ENCODE measurements at places on chromosomes 2 and 18. TPM values are rescaled to one million over a fixed set of nuclear protein-coding genes. Genes with fewer than 3 reads are reported as not detected.

GRCh38 chr18:49189772-49190171 is 239.0 kb upstream of the SMAD7 start:
- no peak overlapping the region for H3K4me3 ChIP-seq
- no peaks in the 10 kb centered on the region for H3K27me3 ChIP-seq
- no peak overlapping the region for H3K27ac ChIP-seq
- H3K36me3 ChIP-seq, result no peaks in the 10 kb centered on the region
- DNase-seq, result no peak

DNA sequence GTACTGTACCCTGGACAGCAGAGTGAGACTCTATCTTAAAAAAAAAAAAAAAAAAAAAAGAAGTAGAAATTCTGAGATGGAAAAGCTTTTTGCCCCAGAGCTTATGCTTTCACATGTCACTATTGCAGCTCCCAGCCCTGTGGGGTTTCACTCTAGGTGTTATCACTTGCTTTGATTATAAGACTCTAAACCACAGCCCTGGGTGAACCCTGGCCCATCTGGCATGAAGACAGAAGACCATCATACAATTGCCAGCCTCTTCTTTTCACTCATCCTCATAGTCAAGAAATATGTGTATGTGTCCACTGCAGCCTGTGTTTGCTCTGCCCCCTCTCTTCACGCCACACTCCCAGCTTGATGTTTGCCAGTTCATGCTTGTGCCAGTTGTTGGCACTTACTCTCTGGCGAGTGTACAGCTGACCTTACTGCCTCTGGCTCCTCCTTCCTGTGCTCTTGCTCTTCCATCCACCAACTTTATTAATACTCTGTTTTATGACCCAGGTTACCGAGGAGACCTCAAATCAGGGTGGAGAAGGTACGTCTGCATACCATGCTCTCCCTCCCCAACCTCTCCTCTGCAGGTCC is 136.7 kb upstream of the NCK2 start:
- H3K27me3 ChIP-seq, result no peaks in the 10 kb centered on the region
- H3K36me3 ChIP-seq, result no peaks in the 10 kb centered on the region

DNA sequence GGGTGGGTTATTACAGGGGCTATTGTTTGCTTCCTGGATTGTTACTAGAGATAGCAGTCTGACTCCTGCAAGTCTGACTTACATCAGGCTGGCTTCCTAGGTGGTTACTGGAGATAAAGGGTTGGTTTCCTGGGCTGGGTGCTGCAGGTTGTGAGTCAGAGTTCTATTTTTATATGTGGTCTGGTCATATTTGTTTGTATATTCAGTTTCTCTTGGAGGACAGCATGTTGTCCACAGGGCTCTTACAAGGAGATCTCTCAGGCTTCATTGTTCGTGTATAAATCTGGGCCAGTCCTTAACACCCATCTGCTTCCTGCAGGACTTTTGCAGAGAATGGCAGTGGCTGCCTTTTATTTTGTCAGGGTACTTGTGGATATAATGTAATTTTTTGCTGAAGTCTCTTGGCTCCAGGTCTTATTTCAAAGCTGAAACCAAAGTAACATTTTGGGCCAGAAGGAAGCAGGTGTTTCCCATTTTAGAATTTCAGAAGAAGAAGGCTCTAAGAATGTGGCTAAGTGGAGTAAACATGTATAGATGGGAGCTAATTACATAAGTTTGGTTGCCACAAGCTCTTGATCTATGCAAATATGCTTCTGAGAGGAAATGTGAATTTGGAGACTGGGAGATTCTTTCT is 65.9 kb upstream of the SLC16A14 start:
- no peaks in the 10 kb centered on the region for H3K36me3 ChIP-seq
- no peaks in the 10 kb centered on the region for H3K27me3 ChIP-seq
- no peak overlapping the region for H3K4me3 ChIP-seq
- peak overlapping the region; percentile 40 for H3K27ac ChIP-seq
- H3K4me1 ChIP-seq, result peaks cover 11% of the 10 kb centered on the region

DNA sequence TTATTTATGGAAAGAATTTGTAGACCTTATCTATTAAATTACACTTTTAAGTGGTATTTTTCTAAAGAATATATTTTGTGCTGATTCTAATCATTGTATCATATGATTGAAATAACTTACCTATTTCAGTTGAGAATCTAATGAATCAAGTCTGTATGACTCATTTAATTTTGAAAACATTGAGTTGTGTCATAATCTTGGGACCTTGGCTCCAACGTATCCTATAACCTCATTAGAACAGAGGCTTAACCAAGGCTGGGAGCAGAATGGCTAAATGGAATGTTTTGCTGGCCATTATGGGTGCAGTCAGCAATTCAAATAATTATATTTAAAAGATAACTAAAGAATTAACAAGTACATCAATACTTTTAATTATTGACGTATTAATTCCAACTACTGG is 19.6 kb upstream of the GULP1 start:
- no peaks in the 10 kb centered on the region for H3K4me1 ChIP-seq
- no peak for DNase-seq
- no peaks in the 10 kb centered on the region for H3K27me3 ChIP-seq
- no peak overlapping the region for H3K4me3 ChIP-seq

- no peak for DNase-seq
- no peaks in the 10 kb centered on the region for H3K36me3 ChIP-seq
- H3K27ac ChIP-seq, result no peak overlapping the region
- H3K4me3 ChIP-seq, result no peak overlapping the region
Measured at GRCh38 chr2:201813996-201814760, 7.8 kb downstream of the CDK15 start.

GRCh38 chr2:24919506-24920097 is 435 bp downstream of the ADCY3 start:
- H3K4me3 ChIP-seq, result peak overlapping the region; percentile 79
- no peak for DNase-seq
- H3K27ac ChIP-seq, result peak overlapping the region; percentile 20
- no peaks in the 10 kb centered on the region for H3K36me3 ChIP-seq

DNA sequence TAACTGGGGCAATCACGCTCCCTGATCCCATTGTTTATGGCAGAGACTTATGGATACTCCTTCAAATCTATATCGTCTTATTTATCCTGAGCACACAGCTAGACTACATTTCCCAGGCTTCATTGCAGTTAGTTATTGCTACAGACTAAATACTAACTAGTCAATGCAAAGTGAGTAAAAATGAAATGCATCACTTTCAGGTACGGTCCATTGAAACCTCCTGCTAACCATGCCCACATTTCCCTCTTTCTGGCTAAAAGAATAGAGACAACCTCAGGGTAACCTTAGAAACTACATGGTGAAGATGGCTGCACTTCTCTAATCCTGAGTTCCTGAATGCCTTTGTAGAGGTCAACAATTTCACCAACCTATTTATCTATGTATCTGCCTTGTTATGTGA is 437.4 kb downstream of the EPHA4 start:
- H3K36me3 ChIP-seq, result no peaks in the 10 kb centered on the region
- no peaks in the 10 kb centered on the region for H3K4me1 ChIP-seq
- H3K4me3 ChIP-seq, result no peak overlapping the region
- H3K27ac ChIP-seq, result no peak overlapping the region
- no peak for DNase-seq

DNA sequence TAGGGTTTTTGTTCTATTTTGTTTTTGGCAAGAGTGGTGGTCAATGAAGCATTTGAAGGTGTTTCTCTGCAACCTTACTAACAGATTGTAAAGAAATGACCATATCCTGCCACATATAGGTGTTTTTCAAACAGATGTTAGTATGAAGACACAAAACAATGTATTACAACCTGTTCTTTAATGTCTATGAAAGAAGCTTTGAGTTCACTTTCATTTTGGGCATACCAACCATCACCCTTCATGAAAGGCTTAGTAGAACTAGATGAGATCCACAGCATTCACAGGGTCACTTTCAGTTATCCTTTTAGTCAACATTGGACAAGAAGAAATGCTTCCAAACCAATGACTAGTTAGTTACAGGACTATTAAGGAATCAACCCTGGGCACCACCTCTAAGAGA is 95.1 kb downstream of the EHBP1 start:
- DNase-seq, result no peak
- no peaks in the 10 kb centered on the region for H3K27me3 ChIP-seq
- no peak overlapping the region for H3K4me3 ChIP-seq

DNA sequence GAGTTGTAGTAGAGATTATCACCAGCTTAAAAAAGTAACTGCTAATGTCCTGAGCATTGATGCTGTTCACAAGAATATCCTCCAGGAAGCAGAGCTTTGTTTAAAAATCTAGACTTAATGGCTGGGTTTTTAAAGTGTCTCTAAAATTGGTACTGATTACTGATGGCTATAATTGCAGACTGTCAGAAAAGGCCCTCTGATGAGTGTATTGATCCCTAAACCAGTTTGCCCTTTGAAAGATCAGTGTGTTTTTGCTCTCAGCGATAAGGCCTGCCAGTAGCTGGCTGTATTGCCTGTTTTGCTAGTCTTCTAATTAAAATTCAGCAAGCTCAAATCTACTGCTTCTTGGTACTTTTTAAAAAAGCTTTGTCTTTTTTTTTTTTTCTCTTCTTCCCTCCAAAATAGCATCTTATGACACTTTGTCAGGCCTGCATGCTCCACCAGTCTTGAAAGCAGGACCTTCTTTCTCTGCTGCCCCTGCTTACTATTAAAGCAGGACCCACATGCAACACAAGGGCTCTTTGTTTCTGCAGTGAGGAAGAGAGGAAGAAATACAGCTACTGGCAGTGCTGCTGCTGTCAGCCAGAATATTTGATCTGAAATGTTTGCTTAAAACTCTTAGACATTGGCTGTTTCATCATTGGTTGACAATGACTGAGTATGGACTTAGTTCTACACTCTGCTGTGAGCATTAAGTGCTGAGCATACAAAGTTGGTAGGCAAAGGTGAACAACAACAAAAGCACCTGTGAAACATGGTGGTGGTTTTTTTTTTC is 1.8 kb downstream of the SEC11C start:
- H3K36me3 ChIP-seq, result no peaks in the 10 kb centered on the region
- no peaks in the 10 kb centered on the region for H3K4me1 ChIP-seq
- H3K27me3 ChIP-seq, result no peaks in the 10 kb centered on the region
- DNase-seq, result no peak

CFAP65 gene
- total RNA-seq, result not detected

ITGB6 gene
- 1.4 TPM for total RNA-seq

POMC gene
- 0.77 TPM for total RNA-seq

DES gene
- 17,979 TPM for total RNA-seq

BIN1 gene
- 17.9 TPM for total RNA-seq

Data from heart left ventricle (tissue), 16 donors.